ENCODE measurements at places on chromosomes 6 and 20.

GRCh38 chr20:48155268-48155667 is 370.0 kb upstream of the SULF2 start:
- DNase-seq, result no peak

GRCh38 chr20:35615667-35616464 is at the start of gene SPAG4:
TSS of gene SPAG4 (plus strand) at chr20:35615829. CDS start at chr20:35616004, 175 bp downstream.
- DNase-seq, result peak; percentile 94

DNA sequence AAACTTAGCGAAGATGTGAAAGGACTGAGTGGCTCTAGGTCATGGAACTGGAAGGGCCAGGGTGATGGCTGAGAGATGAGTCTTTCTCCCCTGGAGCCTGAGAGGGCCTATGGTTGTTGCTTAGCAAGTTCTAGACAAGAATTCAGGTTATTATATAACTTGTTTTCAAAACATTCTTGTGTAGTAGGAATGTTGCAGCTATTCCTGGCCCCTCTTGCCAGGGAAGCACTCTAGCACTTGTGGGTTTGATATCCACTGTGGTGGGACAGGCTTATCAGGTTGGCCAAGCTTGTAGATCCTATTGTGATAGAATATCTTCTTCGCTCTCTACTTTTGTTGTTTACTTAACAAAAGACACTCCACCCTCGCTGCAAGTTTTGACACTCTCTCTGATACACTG is 211.8 kb upstream of the CITED2 start:
- DNase-seq, result no peak

DNA sequence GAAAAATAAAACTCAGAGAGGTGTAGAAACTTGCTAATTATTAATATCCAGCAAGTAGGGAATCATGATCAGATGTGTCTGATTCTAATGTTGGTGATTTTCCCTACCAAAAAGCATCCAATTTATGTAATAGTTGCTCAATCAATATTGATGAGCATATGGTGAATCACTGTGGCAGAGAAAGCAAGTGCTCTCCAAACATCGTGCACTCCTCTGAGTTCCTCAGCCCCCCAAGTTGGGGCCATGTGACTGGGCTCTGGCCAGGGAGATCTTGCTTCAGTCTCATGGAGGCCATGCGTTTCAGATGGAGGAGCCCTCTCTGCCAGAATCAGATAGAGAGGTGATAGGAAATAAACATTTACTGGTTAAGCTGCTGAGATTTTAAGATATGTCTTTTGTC is 133.2 kb upstream of the LY86 start:
- DNase-seq, result no peak
